ENCODE measurements at places on chromosomes 6 and 20.

- no peak for DNase-seq
These were observed 15.8 kb downstream of the LRRC73 start for GRCh38 chr6:43494321-43494720.

GRCh38 chr6:151440498-151440897 lies 11.4 kb downstream of the RMND1 start:
- DNase-seq = no peak

DNA sequence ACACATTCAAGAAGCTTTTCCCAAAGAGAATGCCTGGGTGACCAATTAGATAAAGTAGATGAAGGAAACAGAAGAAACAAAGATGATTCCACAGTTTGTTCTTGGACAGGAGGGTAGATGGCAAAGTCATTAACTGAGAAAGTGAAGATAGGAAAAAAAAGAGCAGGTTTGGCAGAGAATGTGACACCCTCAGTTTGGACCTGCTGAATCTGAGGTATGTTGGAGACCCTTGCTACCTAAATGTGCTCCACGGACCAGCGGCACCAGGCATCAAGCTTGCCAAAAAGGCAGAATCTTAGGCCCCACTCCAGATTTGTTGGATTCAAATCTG lies 49.7 kb downstream of the ARHGAP18 start:
- no peak for DNase-seq

DNA sequence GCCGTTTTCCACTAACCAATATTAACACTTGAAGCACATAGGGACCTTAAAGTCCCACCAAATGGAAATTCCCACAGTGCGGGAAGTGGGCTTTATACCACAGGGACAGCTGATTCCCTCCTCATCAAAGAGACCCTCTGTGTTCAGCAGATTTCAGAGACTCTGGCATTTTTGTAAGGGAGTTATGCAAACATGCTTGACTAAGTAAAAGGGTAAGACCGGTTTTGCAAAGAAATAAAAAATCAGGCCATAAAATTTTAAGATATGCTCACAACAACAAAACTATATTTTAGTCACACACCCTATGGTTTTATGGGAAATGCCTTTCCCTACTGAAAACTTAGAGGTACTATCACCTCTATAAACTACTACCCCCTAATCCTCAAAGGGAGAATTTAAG lies 45.4 kb upstream of the SPTLC3 start:
- no peak for DNase-seq

GRCh38 chr20:23334111-23334510 lies 16.5 kb upstream of the NXT1 start:
- no peak for DNase-seq
